ENCODE measurements at places on chromosomes 2 and 18.

DNA sequence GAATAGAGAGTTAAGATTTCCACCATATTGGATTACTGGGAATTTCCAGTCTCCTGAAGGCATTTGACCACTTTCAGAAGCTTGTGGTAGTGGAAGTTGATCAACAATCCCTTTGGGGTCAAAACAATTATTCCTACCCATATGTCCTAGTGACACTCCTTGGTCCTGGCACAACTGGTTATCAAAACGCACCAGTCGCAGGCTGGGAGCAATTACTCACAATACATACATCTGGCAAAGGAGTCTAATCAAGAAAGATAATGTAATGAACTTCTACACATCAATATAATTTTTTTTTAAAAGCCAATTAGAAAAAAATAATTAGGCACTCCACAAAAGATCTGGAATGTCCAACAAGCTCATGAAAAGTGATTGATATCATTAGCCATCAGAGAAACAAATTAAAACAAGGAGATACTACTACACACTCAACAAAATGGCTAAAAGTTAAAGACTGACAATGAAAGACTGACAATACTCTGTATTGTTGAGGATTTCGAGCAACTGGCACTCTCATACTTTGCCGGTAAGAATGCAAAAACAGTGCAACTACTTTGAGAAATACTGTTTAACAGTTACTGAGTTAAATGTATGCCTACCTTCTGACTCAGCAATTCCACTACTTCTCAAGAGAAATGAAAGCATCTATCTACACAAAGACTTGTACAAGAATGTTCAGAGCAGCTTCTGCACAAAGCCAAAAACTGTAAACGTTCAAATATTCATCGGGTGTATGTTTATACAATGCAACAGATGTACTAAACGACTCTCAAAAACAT, 2.0 kb downstream of the INO80C start:
- DNase-seq, result no peak

DNA sequence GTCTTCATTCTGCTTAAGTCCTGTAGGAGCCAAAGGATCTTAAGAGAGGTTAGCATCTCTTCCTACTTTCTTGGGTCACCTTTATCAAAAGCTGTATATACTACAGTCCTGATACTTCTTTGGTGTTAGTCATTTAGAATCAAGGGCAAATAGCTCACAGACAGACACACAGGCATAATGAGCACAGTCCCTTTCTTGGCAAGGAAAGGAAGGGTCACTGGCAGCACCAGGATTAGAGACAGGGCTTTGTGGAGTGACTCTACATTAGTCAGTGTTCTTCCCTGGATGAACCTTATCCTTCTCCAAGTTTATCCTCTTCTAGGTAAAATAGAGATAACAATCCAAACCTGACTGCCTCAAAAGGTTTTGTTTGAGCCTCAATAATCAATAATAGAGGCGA, 40.0 kb upstream of the NCKAP5 start:
- no peak for DNase-seq

DNA sequence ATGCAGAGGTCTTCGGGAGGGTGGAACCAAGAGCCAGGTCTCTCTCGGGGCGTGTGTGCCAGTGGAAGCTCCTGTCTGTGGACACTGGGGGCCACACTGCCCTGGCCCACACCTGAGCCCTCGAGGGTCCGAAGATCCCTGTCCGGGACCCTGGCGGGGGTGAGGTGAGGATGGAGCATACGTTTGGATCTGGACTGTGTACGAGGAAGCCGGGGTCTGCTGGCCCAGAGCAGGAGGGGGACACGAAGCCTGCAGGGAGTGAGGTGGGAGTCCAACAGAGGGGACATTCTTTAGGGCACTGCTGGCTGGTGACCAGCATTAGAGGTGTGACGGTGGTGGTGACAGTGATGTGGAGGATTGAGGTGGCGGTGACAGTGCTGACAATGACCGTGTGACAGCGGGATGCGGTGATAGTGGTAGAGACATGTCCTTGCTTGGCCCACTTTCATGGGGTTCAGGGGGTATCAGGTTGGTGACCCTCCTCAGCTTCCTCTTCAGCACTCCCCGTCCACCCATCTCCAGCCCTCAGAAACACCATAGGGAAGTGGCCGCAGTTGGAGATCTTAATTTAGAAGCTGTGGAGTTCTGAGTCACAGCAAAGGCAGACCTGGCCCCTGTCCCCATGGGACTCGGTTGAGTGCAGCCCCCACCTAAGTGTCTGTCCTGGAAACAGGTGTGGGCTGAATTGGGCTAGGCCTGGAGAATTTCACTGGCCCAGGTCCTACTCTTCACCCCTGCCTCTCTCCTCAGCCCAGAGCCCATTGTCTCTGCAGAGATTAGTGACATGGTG, 252.0 kb downstream of the DYSF start:
- no peak for DNase-seq

DNA sequence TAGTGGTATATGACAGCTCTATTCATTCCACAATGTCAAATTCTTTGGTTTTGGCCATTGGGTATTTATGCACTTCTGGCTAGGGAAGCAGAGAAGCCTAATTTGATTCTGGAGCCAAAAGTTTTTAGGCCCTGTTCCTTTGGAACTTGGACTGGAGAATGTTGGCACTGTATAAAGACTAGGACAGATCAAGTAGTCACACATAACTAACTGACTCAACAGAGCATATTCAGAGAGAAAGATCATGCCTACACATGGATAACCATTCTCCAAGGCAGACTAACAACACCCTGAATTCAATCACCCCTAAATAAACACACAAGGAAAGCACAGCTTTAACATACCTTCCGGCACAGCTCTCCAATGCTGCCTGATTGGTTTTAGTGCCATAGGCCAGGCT, 62.9 kb downstream of the ARHGAP15 start:
- no peak for DNase-seq

DNA sequence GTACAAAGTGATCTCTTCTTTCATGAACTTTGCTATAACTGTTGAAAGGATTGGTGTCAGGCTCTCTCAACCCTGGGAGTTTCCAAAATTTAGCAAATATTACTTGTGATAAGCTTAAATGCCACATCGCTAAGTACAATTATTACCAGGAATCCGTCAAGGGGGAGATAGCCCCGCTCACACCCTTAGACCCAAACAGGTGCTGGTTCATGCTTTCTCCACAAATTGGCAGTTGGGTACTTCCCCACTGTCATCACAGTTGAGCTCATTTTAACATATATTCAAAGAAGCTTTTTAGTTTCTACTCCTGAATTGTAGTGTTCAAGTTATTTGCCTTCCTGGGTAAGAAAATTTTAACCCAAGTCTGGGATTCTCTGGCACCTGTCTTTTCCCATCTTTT, 29.8 kb upstream of the EPB41L5 start:
- DNase-seq, result no peak

GRCh38 chr2:101371636-101372035, 15.7 kb downstream of the CREG2 start:
- DNase-seq, result no peak

DNA sequence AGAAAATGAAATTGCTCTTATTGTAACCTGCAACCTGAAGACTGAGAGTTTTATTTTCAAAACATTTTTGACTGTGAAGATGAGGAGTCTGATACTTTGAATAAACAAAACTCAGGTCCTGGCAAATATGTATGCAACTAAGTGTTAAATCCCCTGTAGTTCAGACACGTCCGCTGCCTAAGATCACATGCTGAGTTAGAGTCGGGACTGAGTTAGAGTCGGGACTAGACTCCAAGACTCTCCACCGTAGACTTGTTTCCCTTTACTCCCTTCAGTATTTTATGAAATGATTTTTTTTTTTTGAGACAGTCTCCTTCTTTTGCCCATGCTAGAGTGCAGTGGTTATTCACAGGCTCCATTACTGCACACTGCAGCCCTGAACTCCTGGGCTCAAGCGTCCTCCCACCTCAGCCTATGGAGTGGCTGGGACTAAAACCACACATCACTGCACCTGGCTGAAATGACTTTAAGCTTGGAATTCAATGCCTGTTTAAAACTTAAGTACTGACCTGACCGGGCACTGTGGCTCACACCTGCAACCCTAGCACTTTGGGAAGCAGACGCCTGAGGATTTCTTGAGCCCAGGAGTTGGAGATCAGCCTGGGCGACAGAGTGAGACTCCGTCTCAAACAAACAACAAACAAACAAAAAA, 28.0 kb upstream of the PMAIP1 start:
- no peak for DNase-seq

DNA sequence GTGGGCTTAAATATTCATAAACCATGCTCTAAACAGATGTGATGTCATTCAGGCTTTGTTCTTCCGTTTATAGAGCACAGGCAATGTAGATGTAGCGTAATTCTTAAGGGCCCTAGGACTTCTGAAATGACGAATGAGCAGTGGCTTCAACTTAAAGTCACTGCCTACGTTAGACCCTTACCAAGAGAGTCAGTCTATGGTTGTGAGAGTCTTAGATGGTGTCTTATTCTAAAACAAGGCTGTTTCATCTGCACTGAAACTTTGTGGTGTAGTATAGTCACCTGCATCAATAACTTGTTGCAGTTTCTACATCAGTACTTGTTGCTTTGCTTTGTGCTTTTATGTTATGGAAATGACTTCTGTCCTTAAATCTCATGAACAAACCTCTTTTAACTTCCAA, 56.0 kb downstream of the PIK3C3 start:
- no peak for DNase-seq

GRCh38 chr2:25920786-25921415, 42.6 kb upstream of the ASXL2 start:
- no peak for DNase-seq

- no peak for DNase-seq
Observed at GRCh38 chr2:240644859-240645301, 19.6 kb downstream of the GPR35 start.

DNA sequence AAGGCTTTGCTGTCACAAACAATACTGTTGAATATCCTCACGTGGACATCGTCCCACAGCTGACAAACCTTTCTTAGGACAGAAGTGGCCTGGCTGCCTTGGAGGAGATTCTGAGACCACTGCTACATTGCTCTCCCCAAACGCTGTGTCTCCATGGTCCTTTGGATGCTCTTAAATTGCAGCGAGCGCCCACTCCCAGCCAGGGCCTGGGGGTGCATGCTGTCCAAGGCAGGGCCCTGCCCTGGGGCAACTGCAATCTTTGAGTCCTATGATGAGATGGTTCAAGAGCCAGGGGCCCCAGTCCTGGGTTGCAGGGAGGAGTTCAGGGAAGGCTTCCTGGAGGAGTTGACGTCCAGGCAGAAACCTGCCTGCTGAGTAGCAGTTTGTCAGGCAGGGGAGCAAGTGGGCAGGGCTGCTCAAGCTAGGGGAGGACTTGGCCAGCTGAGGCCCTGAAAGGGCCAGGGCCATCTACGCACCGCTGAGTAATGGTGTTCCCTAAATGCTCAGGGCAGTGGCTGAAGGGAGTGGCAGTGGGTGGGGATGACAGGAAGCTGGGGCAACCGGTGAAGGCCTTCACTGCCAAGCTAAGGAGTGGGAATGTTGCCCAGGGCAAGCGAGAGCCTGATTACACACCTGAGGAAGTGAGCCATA, 10.8 kb upstream of the SDC1 start:
- no peak for DNase-seq

DNA sequence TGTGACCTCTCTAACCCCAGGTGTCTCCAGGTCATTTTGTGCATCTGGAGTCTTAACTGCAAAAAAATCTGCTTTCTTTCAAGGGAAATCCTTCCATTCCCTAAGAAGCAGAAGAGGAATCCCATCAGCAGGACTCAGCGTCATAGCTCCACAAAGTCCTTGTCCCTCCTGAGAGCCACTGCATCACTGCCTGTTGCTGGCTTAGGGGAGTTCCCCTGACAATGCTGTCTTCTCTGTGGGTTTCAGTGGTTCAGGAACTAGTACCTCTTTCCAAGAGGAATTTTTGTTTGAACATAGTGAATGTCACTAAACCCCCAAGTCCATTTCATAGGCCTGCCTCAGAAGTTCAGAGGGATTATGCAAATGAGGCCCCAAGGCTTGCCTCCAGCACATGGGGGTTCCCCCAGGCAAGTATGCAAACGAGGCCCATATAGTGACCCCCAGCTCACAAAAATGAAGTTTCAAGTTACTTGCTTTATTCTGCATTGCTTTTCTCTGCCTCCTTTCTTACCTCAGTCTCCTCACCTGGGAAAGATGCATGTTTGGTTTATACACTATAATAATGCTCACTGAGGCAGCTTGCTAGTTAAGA, 513.9 kb upstream of the MEX3C start:
- no peak for DNase-seq

GRCh38 chr18:62434798-62435197, 88.0 kb upstream of the ZCCHC2 start:
- DNase-seq, result no peak

- DNase-seq, result no peak
Observed at GRCh38 chr2:38690499-38691420, 24.8 kb downstream of the GALM start.

DNA sequence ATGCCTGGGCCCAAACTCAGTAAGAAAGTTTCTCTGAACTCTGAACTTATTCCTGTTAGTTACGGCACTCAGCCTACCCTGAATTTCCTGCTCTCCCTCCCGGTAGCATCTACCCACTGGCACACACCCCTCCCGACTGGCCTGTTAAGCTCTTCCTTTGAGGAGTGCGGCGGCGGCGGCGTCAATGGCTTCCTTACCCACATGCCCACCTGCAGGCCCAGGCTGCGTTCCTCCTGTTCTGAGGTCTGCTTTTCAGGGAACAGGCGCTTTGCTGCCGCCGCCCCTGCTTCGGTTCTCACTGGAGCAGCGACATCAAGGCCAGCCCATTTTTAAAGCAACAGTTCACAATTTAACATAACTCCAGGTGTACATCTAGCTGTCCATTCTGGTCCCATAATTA, 432.4 kb downstream of the DCDC2C start:
- no peak for DNase-seq

GRCh38 chr18:58977223-58977622, 112.5 kb downstream of the ZNF532 start:
- DNase-seq, result no peak

- DNase-seq, result no peak
Observed at GRCh38 chr2:16429002-16429401, 236.6 kb downstream of the CYRIA start.

DNA sequence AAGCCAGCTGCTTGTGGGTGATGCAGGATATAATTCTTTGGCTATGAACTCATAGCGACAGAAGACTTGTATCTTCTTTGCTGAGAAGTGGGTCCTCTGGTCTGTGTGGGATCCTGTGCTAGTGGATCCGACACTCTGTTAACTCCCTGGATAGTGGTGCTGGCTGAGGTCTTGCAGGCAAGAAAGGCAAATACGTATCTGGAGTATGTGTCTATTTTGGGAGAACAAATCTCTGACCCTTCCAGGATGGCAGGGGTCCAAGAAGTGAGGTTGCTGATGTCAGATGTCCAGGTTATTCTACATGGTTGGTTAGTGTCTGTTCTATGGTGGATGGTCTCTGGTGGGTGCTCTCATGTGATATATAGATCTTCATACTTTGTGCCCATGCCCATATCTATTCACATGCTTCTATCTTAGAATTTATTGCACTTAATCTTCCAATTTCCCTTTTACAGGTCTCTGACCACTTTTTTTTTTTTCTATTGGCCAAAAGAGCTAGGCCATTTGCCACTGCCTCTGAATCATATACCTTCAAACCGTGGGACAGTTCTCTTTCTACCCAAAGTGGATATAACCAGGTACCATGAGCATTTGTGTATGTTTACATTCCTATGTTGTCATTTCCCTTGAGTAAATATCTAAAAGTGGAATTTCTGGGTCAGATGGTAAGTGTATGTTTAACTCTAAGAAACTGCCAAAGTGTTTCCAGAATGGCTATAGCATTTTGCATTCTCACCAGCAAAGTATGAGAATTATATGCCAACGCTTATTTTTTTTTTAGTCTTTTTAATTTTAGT, 45.1 kb upstream of the RBMS1 start:
- no peak for DNase-seq

All from cerebellar nuclear complex (tissue), 1 donor.